COLO829 (cell line): ENCODE measurements at places on chromosomes 16 and 17.
A peak's percentile ranks its signal among the peaks of the same experiment; 100 is the strongest.

DNA sequence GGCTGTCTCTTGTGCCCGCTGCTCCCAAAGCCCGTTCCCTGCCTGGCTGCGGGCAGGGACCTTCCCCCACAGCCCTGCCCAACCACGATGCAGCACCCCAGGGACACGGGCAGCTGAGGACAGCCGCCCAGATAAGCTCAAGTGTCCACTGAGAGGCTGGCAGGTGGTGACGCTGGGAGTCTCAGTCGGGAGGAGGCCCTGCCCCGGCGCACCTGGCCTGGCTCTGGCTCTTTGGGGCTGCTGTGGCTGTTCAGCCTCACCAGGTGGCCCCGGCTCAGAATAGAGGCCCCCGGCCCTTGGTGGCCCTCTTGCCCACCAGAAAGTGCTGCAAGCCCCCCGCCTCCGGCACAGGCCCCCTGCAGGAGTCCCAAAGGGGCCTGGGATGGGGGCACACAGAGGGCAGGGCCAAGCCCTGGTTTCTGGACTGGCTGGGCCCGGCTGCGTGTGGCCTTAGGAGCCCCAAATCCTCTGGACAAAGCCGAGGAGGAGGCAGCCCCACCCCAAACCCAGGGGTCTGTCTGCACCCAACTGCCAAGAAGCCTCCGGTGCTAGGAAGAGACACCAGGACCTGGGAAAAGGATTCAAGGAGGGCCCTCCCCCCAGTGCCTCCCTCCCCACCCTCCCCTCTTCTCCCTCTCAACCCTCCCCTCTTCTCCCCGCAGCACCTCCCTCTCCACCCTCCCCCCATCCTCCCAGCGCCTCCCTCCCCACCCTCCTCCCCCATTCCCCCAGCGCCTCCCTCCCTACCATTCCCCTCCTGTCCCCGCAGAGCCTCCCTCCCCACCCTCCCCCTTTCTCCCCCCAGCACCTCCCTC lies 5.3 kb downstream of the NTHL1 start:
- DNase-seq: no peak

GRCh38 chr17:83054518-83055125 lies 24.8 kb upstream of the METRNL start:
- DNase-seq: no peak

GRCh38 chr17:62626719-62627218 lies 701 bp upstream of the MRC2 start:
- DNase-seq: no peak

DNA sequence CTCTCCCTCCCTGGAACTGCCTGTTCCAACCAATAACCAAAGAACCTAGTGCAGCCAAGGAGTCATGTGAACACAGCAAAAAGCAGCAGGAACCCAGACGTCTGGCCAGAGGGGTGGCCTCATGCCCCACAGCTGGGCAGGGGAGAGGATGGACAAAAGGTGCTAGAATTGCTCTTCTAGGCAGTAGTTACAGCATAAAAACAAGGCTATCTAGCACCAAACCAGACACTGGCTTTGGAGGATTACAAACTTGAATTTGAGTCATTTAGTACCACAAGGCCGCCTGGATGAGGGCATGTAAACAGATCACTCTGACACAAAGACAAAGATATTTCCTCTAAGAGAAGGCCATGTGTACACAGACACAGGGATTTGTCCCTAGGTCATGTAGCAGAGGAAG lies 423.3 kb upstream of the MAF start:
- DNase-seq: no peak

DNA sequence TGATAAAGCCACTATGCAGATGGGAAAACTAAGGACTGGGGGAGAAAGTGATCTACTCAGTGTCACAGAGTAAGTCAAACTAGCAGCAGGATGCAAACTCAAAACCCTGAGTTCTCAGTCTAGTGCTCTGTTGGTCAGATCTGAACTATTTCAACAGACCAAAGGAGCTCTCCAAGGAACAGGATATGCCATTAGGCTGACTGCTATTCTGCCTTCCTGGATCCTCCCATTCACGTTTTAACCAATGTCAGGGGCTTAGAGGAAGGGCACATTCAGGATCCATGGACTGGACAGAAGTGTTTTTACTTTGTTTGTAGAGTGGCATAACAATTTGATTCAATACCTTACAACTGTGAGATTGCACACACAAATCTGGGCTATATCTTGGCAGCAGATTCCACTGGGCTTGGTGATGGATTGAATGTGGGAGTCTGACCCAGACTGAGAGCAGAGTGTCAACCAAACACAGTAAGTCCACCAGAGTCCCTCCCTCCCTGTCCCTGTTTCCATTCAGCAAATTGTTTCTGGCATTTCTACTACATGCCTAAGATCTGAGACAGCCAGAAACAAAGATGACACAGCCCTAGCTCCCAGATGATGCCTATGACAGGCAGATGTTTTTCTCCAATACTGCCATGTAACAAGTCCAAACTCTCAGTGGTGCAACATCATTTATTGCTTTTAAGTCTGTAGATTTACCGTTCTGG lies 337.8 kb upstream of the CDH5 start:
- DNase-seq: no peak

DNA sequence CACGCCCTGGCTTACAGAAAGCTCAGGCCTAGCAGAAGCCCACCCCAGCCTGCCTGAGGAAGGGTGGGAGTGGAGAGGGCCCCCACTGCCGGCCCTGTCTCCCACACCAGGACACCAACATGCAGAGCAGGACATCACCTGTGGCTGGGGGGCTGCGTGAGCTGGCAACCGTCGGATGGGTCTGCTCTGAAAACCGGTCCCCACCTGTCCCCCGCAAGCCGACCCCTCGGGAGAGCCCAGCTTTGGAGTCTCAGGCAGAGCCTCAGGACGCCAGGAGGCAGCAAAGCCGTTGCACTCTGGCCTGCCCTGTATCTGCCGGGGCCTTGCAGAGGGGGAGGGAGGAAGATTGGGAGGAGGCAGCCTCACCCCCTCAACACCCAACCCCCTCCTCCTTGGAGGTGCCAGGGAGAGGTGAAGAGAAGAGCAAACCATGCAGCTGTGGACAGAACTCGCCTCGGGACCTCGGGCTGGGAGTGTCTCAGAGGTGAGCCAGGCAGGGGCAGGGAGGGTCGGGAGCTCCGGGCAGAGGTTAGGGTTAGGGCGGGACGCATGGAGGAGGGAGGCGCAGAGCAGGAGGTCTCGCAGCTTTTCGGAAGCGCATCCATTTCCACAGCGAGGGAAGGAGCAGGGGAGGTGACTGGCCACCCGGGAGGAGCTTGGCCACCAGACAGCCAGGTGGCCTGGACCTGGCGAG lies 30.4 kb upstream of the ZC3H18 start:
- DNase-seq: no peak

GRCh38 chr17:10156948-10157607 lies 41.3 kb downstream of the GAS7 start:
- DNase-seq: no peak

- DNase-seq: no peak
Observed at GRCh38 chr17:6683081-6683684, 30.0 kb downstream of the SLC13A5 start.

GRCh38 chr17:47871048-47871447 lies 20.1 kb upstream of the SP6 start:
- DNase-seq: no peak

GRCh38 chr16:7369204-7369603 lies 36.6 kb downstream of the RBFOX1 start:
- DNase-seq: no peak

DNA sequence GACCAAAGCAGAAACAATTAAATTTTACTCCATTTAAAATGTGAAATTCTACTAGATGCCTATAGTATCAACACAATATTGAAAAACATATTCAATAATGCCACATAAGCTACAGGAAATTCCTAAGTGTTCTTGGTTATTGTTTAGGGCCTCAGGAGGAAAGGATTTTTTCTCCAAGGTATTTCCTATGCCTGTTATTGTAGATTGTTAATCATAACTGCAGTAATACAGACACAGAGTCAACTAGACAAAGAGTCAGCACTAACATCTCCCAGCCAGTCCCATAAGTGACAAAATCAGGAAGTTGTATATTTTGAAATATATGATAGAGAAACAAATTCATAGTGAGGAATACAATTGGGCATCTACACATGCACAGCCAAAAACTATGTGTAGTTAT lies 782.7 kb upstream of the KIF2B start:
- DNase-seq: no peak

- DNase-seq: peak; percentile 58
Observed at GRCh38 chr17:42408061-42408460, 15.0 kb downstream of the CAVIN1 start.

DNA sequence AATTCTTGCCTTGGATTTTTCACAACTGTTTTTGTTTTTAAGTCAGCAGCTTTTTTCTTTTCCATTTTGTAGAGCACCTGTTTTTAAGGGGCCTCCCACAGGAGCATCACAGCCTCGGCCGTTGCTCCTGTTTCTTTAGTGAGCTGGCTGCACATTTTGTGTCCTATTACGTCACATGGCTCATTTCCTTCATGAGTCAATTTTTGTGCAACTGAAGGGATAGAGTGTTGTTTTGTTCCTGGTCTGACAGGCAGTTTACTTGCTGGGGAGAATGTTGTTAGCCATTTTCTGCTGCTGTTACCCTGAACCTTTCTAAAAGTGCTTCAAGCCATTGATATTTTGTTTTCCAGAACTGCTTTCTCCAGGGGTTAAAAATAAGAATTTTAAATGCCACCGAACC lies 45.0 kb upstream of the CRISPLD2 start:
- DNase-seq: no peak

DNA sequence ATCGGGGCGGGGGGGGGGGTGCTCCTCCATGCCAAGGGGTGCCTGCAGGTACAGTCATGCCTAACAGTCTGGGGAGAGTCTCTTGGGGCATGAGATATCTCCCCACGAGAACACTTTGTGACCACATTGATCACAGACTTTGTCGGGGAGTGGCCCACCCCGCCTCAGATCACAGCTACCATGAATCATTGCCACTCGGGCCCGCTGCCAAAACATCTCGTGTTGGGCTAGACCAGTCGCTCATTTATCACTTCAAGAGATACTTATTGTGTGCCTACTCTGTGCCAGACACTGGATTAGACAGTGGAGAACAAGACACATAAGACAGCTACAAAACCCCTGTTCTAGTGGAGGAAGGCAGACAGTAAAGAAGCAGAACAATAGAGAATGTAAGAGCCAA lies 72.6 kb downstream of the CLEC16A start:
- peak; percentile 69 for DNase-seq

GRCh38 chr16:84577034-84577803 lies 40.7 kb downstream of the COTL1 start:
- DNase-seq: no peak

GRCh38 chr17:42311240-42312034 lies 23.1 kb downstream of the STAT5A start:
- DNase-seq: no peak
